ENCODE measurements at places on chromosomes 5 and 9. TPM values are rescaled to one million over a fixed set of nuclear protein-coding genes. Genes with fewer than 3 reads are reported as not detected.

SGTB gene
- total RNA-seq: 11.0 TPM

EQTN gene
- total RNA-seq: not detected

SLC2A6 gene
- total RNA-seq: 5.2 TPM

C9 gene
- total RNA-seq: 0.53 TPM

FGF10 gene
- not detected for total RNA-seq

SMIM33 gene
- total RNA-seq: 0.30 TPM

CDH9 gene
- not detected for total RNA-seq

GRCh38 chr9:14403081-14403480 is 89.1 kb upstream of the NFIB start:
- DNase-seq: no peak

DNA sequence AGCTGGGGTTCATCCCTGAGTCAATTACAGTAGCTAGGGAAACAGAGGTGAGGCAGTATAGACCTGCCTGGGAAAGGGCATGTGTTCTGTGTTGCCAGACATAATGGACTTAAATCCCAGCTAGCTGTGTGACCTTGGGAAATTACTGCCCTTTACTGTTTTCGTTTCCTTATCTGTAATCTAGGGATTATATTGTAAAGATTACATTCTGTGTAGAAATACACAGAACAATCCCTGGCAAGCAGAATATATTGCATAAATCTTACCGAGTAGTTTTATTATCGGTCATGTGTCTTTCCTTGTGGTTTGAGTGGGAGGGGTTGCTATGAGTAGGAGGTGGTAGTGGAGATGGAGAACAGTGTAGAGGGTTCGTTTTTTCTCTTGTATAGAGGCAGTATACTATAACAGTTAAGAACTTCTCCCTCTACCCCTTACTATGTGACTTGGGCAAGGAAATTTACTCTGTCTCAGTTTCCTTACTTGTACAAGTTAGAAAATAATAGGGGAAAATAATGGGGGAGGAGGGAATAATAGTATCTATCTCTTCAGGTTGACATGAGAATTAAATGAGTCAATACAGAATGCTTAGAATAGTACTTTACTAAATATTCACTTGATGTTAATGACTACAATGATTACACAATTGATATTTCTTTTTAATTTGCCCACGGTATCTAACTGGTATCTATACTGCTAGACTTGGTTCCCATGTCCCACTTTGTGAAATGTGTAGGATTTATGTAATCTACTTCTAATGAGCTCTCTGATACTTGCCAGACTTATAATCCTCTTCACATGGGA is 7.1 kb upstream of the DMXL1 start:
- DNase-seq: no peak

- no peak for DNase-seq
Measured at GRCh38 chr5:32283539-32284377, 29.0 kb downstream of the MTMR12 start.

GRCh38 chr5:318931-319601 is 2.4 kb upstream of the AHRR start:
- no peak for DNase-seq

GRCh38 chr5:19564036-19564435 is 424.0 kb downstream of the CDH18 start:
- no peak for DNase-seq

DNA sequence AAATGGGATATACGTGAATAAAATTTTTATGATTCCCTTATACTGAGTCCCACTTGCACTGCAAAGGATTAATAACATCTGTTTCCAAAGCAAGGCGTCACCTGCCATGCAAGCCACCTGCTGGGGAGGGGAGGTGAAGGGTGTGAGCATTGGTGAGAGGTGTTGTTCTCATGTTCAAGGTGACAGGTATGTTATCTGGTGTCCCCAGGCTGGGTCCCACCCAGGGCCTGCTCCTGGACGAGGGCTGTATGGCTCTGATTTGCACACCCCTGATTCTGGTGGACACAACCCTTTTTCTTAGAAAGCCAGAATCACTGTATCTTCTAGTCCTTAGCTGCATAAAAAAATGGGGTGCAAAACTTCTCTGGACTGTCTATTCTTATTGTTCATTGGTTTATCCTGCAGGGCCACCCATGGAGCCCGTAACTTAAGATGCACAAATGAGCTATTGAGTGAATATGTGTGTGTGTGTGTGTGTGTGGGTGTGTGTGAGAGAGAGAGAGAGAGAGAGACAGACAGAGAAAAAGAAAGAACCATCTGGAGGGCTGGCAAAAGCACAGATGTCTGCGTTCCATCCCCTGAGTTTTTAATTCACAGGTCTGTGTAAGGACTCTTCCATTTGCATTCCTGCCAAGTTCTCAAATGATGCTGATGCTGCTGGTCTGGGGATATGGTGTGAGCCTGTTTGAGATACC is 53.7 kb downstream of the SYK start:
- no peak for DNase-seq
